AG10803 (cell line): ENCODE measurements at places on chromosomes 5 and 9.

- DNase-seq, result no peak
These were observed 1153.0 kb upstream of the CDH18 start for GRCh38 chr5:21140987-21141386.

GRCh38 chr5:22572941-22573340 lies 280.2 kb downstream of the CDH12 start:
- no peak for DNase-seq

DNA sequence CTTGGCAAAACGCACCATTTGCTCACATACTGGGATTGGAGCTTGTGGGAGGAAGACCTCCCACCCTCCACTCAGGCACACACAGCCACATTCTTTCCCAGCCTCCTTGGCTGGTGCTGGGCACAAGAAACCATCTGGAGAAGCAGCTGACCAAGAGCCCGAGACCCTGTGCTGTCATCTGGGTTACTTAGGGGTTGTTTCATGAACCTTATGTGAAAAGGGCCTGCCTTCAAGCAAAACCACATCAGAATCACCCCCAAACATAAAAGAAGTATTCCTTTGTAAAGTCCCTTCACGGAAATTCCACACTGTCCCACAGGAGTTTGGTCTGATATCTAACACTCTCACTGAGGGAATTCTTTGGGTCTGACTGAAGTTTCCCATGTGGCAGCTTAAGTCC lies 172.1 kb downstream of the NR3C1 start:
- DNase-seq, result peak; percentile 54

DNA sequence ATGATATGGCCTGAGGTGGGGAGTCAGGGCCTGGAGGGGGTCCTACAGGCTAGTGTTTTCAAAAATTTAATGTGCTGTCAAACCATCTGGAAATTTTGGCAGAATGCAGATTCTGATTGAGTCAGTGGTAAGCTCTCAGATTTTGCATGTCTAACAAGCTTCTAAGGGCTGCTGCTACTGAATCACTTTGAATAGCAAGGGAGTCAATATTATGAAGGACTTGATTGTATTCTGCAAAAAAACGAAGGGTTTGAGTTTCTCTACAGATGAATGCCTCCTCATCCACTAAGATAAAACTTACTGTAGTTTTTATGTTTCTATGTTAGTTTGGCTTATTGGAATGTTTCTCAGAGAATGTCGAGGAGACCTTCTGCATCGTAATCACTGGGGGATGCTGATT lies 179.5 kb downstream of the TMEM38B start:
- DNase-seq, result no peak

DNA sequence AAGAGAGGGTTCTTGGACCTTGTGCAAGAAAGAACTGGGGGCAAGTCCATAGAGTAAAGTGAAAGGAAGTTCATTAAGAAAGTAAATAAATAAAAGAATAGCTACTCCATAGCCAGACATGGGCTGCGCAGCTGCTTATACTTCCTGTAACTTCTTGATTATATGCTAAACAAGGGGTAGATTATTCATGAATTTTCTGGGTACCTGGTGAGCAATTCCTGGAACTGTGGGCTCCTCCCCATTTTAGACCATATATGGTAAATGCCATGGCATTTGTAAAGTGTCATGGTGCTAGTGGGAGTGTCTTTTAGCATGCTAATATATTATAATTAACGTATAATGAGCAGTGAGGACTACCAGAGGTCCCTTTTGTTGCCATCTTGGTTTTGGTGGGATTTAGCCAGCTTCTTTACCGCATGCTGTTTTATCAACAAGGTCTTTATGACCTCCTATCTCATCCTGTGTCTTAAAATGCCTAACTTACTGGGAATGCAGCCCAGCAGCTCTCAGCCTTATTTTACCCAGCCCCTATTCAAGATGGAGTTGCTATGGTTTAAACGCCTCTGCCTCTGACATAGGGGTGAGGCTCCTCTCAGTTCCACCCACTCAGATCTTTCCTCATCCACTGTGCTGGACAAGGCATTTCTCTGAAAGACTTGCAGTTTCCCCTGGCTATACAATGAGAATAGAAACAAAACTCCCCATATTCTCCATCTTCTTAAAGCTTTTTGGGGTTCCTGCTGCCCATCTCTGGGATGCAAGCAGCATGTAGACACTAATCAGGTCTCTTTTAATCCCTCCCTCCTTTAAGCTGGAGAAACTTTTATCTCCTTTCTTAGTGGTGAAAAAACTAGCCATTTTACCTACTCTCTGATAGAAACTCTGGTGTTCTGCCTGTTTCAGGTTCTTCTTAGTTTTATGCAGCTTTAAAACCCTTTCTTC lies 91.2 kb downstream of the ARRDC3 start:
- no peak for DNase-seq

DNA sequence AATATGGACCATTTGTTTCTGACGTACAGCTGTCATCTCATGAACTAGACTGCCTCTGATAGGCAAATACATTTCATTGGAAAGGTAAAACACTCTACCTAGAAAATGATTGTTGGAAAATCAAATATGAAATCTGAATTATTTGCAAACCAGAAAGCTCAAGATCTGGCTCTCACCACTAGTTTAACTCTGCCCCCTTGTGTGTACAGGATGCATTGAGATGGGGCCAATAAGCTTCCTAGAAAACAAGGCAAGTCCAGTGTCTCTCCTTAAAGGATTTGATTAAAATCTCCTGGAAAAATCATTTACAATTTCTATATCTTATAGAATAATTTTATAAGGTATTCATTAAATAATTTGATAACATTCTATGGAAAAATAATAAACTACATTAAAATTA lies 311.9 kb upstream of the ANKH start:
- DNase-seq, result peak; percentile 24

GRCh38 chr5:74801941-74802340 lies 34.9 kb downstream of the NSA2 start:
- DNase-seq, result no peak

GRCh38 chr9:103152473-103152872 lies 157.3 kb downstream of the CYLC2 start:
- no peak for DNase-seq

GRCh38 chr9:37902796-37903646 lies 906 bp downstream of the SLC25A51 start:
- DNase-seq, result peak; percentile 30

- DNase-seq, result peak; percentile 64
These were observed 1.3 kb downstream of the GADD45G start for GRCh38 chr9:89606049-89606623.

GRCh38 chr5:144531188-144531587 lies 360.5 kb downstream of the KCTD16 start:
- no peak for DNase-seq

- DNase-seq, result no peak
These were observed 92.7 kb downstream of the RAD23B start for GRCh38 chr9:107375651-107376369.

GRCh38 chr9:7816021-7816420 lies 16.4 kb upstream of the DMAC1 start:
- no peak for DNase-seq

GRCh38 chr9:108182950-108183381 lies 672.8 kb downstream of the ACTL7B start:
- peak; percentile 49 for DNase-seq

DNA sequence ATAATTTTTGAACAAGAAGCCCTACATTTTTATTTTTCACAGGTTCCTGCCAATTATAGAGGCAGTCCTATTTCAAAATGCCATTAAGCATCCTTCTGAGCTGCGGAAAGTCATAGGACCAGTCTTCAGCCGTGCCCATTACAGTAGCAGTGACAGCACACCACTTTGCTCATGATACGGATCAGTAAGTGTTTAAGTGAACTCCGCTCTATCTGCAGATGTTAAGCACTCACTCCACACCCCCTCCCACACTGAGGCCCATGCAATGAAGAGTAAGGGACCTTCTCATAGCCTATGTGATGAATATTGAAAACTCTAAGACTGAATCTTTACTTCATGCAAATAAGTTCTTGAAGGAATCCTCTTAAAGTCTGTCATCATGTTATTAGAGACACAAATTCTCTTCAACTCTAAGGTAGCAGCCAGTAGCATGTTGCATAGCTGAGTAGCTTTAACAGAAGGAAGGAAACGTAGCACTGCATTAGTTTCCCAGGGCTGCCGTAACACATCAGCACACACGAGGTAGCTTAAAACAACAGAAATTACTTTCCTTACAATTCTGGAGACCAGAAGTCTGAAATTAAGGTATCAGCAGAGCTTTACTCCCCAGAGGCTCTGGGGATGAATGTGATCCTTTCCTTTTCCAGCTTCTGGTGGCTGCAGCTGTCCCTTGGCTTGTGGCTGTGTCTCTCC lies 20.3 kb upstream of the TAF11L2 start:
- DNase-seq, result no peak

DNA sequence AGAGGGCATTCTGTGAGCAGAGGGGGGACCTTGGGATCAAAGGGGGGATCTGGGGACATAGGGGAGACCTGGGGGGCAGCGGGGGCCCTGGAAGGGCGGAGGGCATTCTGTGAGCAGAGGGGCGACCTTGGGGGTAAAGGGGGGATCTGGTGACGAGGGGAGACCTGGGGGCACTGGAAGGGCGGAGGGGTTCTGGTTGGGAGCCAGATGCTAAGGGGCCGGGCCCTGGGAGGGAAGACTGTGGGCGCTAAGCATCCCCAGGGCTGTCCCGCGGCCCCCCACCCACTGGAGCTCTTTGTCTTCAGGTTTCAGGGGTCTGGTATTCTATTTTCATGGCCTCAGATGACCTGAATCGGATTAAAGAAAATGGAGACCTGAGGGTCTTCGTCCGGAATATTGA lies 748 bp downstream of the LCN9 start:
- DNase-seq, result no peak
